ENCODE measurements at places on chromosomes 12 and 14. TPM values are rescaled to one million over a fixed set of nuclear protein-coding genes. Genes with fewer than 3 reads are reported as not detected.

DNA sequence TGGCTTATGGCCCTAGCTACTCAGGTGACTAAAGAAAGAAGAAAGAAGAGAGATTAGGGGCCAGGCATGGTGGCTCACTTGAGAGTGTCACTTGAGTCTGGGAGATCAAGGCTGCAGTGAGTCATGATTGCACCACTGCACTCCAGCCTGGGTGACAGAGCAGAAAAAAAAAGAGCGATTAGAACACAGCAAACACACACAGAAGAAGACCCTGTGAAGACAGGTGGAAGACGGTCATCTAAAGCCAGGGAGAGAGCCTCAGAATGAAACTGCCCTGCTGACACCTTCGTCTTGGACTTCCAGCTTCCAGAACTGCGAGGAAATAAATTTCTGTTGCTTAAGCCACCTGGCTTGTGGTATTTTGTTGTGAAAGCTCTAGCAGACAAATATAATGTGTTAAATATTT lies 17.5 kb upstream of the PPP1CC start:
- DNase-seq = no peak

- DNase-seq = no peak
Observed at GRCh38 chr14:80965037-80965436, 9.6 kb downstream of the TSHR start.

RAB15 gene
- 25.8 TPM for polyA plus RNA-seq

GRIP1 gene
- 22.2 TPM for polyA plus RNA-seq

DNA sequence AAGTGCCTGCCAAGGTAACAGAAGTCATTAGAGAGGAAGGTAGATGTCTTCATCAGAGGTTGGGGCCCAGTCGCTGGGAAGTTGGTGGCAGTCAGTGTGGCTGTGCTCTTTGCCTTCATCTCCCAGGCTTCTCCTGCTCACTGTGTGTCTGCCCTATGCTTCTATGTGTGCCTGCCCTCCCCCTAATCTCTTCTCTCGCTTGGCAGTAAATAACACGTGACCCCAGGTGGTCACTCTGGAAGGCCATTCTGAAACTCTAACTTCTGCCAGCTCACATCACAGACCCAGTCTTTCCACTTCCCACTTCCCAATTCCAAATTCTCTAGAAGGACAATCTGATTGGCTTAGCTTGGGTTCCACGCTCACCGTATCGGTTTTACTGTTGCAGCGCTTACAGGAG lies 9.3 kb downstream of the ZNF664 start:
- DNase-seq = no peak

DNA sequence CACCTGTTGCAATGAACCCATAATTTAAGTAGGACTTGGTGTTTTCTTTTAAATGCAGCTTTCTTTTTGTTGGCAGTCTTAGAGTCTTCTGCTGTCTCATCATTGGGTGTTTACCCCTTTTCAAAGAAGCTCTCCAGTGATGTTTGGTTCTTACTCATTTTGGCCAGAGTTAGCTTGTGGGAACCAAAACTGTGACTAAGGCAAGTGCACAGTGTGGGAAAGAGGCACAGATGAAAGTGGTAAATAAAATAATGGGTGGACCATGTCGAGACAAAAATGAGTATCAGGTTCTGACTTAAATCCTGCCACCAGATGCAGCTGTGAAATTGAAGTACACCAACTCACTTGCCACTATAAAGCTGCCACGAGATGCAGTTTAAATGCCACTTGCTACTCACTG lies 615.4 kb upstream of the MIS18BP1 start:
- DNase-seq = no peak

DNA sequence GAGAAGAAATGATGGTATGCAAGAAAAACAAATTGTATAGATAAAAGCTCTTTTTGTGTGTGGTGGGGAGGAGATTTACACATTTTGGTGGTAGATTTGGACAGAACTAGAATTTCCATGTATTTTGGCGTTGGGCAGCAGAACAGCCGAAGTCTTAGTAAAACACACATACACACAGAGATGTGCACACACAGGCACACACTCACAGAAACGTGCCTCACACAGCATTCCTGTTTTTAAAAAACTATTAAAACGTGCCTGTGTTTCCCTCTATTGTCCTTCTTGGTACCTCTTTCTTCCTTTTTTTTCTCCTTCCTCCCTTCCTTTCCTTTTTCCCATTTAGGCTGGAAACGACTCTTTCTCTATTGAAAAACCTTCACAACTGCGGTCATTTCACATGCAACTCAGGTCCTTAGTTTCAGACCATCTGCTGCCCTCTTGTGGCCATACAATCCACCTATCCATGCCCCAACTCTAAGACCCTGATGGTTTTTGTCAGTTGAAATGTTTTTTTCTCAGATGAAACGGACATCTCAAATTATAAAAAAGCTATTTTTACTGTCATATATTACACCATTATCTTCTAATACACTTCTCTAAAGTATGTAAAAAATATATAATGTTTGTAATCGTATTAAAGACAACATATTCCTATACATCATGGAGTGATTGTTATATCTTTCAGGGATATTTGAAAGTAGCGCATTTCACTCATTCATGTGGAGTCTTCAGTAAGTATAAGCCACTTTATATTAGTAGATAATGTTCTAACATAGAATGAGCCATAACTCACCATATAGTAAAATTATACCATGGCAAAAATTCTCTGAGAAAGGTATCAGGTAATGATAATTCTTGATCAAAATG lies 386.7 kb upstream of the NOVA1 start:
- peak; percentile 38 for DNase-seq

DNA sequence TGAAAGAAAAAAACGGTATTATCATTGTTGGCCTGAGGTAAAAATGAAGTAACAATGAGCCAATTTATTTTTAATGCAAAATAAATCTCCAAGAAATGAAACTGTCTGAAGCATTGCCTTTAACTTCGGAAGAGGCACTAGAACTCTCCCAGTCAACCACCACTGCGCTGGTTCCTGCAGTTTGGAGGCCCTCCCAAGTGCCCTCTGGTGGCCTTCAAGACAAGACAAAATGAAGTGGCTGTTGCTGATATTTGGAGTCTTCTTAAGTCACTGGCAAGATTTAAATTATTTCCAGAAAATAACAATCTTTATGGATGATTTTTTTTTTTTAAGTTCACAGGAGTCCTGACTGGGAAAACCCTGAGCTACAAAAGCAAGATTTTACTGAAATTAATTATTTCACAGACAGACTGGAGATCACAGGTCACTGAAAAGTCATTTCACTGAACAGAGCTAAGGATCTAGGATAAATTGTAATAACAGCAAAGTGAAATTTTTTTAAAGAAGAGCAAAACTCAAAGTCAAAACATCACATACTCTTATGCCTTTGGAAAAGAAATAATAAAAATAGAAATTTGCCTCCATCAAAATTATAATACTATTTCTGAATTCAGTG lies 58.2 kb downstream of the DICER1 start:
- DNase-seq = no peak

GRCh38 chr12:66109056-66109455 lies 21.5 kb downstream of the LLPH start:
- DNase-seq = no peak

DNA sequence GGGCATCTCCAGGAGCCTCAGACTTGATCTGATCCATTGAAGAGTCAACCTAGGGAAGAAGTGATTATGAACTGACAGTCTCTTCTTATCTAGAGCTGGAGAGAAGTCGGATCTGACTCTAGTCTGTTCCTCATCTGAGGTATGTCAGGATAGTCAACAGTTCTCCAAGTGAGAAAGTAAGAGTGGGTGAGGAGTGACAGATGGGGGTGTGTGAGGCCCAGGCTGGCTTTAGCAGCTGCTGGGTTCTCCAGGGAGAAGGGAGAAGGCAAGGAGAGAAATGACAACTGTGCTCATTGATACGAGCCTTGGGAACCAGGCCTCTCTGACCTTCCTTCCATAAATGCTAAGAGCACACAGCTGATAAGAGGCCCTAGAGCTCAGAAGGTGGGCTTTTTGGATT lies 53.3 kb downstream of the IRAK3 start:
- DNase-seq = no peak

TMEM119 gene
- 21.2 TPM for polyA plus RNA-seq

TAS2R42 gene
- polyA plus RNA-seq = not detected

DNA sequence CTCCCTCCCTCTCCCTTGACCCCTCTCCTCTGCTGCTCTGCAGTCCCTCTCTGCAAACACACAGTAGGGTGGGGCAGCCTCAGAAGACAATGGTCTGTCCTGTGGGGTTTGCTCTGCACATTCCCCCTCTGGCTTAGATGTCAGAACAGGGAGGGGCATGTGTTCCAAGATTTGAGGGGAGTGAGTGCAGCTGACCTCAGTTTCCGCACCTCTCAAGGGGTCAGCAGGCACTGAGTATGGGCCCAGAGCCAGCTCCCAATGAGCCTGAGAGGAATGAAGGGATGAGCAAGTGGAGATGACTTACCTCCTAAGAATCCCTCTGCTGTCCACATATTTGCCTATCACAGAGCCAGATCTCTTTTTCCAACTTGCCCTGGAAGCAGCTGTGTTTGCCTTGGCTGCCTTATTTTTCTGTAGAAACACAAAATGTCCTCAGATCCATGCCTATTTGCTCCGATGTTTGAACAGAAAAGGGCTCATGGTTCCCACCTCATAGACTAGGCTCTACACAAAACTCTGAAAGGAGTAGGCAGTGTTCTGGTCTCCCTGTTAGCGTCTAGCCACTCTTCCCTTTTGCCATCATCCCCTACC lies 111.4 kb downstream of the CRACR2A start:
- DNase-seq = no peak

- DNase-seq = no peak
Observed at GRCh38 chr12:87142342-87142741, 886.2 kb upstream of the MGAT4C start.

GRCh38 chr14:61839507-61839906 lies 77.3 kb downstream of the SNAPC1 start:
- no peak for DNase-seq

- no peak for DNase-seq
Observed at GRCh38 chr12:19710811-19711793, 271.8 kb downstream of the AEBP2 start.

SIX1 gene
- polyA plus RNA-seq = 12.4 TPM

DNA sequence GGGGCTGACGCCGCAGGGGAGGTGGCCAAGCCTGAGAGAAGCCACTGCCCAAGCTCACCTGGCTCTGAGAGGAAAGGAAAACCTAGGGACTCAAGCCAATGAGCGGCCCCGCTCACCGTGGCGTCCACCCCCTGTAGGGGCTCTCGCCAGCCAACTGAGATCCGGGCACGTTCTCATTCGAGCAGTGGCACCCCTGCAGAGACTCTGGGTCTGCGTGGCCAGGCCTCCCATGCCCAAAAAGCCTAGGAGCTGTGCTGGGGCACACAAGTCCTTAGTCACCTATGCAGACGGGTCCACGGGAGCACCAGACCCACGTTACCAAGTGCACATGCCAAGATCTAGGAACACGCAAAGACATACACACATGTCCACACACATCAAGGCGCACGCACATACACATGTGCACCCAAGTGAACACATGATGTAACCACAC lies 106.2 kb downstream of the NCOR2 start:
- DNase-seq = no peak

- DNase-seq = no peak
Observed at GRCh38 chr12:9027161-9028059, 38.1 kb downstream of the KLRG1 start.

- no peak for DNase-seq
Observed at GRCh38 chr14:89469210-89470198, 52.5 kb upstream of the FOXN3 start.

LRRIQ1 gene
- polyA plus RNA-seq = 48.9 TPM

GRCh38 chr14:67413806-67414769 lies 2.1 kb upstream of the PLEK2 start:
- DNase-seq = no peak

GRCh38 chr12:38850461-38850860 lies 54.9 kb downstream of the CPNE8 start:
- no peak for DNase-seq

DNA sequence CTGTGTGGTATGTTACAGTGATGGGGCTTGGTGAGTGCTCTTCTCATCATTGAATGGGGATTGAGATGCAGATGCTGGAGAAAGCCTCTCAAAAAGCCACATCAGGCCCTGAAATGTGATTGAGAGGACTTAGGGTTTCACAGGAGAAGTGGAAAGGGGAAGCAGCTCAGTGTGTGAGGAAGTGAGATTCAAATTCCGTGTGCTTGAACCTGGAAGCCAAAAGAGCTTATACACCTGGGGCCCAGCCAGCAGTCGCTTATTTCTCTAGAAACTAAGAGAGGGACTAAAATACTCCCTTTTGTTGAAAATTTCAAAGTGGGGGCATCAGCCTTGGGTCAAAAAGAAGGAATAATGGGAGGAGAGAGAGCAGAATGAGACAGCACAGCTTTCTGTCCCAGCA lies 39.1 kb upstream of the GZMB start:
- DNase-seq = no peak

- DNase-seq = no peak
Observed at GRCh38 chr14:101004954-101005353, 101.4 kb upstream of the RTL1 start.

GRCh38 chr12:88801227-88802095 lies 221.2 kb upstream of the KITLG start:
- no peak for DNase-seq

DNA sequence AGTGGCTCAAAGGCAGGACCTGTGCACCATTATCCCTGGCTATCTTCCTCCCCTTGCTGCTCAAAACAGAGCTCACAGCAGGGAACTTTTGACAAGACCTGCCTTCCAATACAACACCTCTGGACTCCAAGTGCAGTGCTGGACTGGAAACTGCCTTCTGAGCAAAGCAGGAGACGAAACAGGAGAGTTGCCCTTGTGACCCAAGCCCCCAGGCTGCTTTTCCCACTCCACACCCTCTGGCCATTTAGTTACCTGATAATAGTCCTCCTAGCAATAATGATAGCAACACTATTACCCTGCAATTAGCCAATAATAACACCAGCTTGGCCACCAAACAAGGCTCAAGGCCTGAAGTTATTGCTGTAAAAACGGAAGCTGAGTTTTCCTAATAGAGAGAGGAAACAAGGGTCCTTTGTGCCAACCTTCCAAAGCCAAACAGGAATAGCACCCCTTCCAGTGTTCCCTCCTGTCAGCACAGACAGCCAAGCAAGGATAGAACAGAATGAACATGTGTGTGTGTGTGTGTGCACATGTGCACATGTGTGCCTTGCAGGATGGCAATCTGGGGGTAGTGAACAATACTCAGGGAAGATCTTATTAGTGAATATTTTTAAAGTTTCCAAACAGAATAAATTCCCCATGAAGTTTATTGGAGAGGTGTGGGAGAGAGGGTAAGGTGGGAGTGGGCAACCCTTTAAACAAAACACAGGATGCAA lies 9.2 kb upstream of the KRT73 start:
- DNase-seq = no peak

BRF1 gene
- 28.0 TPM for polyA plus RNA-seq

- no peak for DNase-seq
Observed at GRCh38 chr14:104447750-104448149, 131.8 kb upstream of the C14orf180 start.

DNA sequence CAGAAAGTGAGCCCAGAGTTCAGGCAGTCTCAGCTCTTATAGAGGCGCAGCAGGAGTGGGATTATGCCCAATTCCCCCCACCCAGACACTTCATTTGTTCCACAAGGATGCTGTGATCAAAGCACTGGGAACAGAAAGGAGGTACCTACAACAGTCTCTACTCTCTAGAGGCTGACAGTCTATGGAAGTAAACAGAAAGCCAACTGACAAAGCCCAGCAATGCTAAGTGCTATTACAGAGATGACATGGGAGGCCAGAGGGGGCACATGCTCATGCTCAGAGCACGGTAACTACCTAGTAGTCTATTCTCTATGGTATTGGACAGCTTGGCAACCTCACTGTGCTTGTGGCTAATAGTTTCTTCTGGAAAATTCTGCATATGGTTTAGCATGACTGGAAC lies 85.9 kb downstream of the STXBP6 start:
- no peak for DNase-seq

PAN2 gene
- 73.1 TPM for polyA plus RNA-seq

- DNase-seq = no peak
Observed at GRCh38 chr12:132244724-132245295, 84.6 kb downstream of the GALNT9 start.

Data from right renal cortex interstitium (tissue), 3 donors.